Glomerular endothelial cell (primary cell): ENCODE measurements at places on chromosomes 3 and 15. TPM values are rescaled to one million over a fixed set of nuclear protein-coding genes. Genes with fewer than 3 reads are reported as not detected.

GRCh38 chr15:34331809-34332208 is 5.8 kb downstream of the SLC12A6 start:
- no peak for DNase-seq

Gene DNAJA4
- total RNA-seq = 10.2 and 12.2 TPM in 2 replicates

Gene TRIM69
- 8.1 and 12.0 TPM in 2 replicates for total RNA-seq

DNA sequence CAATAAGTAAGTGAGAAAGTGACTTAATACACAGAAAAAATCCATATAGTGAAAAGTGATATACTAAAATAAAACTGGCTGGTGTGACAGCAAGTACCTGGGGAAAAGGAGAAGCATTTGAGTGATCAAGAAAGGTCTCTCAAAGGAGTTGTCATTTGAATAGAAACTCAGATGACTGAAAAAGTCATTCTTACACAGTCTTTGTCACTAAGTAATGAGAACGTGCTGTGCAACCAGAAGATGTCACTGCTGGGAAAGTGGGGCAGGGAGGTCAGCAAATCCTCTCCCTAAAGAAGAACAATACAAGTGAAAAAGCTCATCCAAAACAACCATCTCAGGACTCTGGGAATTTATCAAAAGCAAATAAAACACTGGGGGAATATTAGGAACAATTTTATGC is 317.5 kb upstream of the TRIM42 start:
- no peak for DNase-seq

DNA sequence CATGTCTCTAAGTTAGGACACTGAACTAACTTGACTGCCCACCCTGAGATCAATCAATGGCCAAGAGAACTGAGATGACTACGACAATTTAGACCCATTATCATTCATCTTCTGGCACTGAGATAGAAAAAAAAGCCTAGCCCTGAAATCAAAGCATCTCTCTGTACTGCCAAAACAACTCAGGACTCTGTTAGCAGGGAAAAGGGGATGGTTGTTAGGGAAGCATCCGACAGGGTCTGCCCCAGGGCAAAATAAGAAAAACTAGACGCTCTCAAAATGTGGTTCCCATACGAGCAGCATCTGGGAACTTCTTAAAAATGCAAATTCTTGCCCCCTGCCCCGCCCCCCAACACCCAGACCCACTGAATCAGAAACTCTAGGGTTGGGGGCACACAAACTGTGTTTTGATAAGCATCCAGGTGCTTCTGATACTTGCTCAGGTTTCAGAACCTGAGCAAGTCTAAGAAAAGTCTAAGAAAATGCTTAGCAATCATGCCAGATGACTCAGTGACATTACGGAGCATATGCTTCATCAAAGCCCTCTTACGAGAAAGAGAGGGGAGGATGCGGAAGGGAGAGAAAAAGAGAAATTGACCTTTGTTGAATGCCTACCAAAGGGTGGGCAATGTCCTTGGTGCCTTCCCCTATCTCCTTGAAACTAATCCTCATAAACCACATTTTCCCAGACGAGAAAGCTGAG is 172.8 kb upstream of the HES1 start:
- DNase-seq = no peak

GRCh38 chr3:82973791-82974190 is 1212.3 kb upstream of the GBE1 start:
- DNase-seq = no peak

Gene SRPRB
- 40.1 and 49.5 TPM in 2 replicates for total RNA-seq

GRCh38 chr3:189950258-189950657 is 170.4 kb downstream of the P3H2 start:
- DNase-seq = no peak

GRCh38 chr3:127915115-127915936 is at the start of gene KBTBD12:
TSS of gene KBTBD12 (plus strand) at chr3:127915232. CDS start at chr3:127923062, 7,830 bp downstream.
- no peak for DNase-seq

DNA sequence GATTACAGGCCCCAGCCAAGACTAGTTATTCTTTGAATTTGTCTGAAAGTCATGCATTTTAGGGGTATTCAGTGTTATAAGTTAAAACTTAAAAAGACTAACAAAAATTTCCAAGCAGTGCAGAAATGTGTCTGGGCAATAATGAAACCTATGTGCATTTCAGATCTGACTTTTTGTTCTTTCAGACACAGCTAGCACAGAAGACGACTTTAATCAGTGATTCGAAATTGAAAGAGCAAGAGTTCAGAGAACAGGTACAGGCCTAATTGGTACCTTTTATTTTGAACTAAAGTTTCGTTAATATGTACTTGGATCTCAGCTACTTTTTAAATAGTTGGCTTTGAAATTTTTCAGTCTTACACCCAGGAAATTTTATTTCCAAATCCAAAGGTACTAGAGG is 163.1 kb upstream of the LRRFIP2 start:
- no peak for DNase-seq
